CD4-positive, alpha-beta T cell treated with Interleukin-21 for 1 hour (primary cell): ENCODE measurements at places on chromosomes 5 and 9.

DNA sequence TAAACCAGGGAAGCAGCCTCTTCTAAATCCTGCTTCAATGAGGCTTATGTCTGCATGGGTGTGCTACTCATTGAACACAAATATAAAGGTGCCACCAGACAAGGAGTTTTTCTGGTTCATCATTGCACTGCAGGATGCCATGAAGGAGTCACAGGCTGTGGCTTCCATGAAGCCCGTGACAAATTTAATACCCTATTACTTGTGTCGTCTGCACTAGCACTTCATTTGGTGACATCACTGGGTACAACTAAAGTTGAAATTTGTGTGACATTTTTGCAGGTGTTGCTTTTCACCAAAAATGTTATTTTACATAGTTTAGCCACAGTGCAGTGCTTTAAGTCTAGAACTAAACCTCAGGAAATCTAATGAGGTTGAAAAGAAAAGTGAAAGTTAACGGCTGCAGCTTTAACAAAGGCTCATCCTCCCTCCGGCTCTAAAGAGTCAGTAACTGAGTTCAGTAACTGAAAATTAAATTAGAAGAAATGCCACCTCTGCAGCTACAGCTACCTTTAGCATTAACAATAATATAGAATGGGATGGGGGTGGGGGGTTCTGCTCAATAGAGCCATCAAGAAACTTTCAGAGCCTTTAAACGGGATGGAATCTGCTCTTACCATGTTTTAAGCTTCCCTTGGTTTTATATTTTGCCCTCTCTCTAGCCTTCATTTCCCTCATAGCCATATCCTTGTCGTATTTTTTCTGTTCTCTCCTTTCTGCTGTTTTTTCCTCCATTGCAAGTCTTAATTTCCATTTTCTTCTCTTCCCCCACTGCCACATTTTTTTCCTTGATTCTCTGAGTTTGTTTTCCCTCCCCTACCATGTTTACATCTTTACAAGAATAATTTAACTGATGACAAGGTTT lies 233.8 kb upstream of the TMEM161B start:
- peak; percentile 36 for DNase-seq

GRCh38 chr5:40227366-40227765 lies 452.3 kb upstream of the PTGER4 start:
- DNase-seq = no peak

GRCh38 chr5:134637116-134637721 lies 4.6 kb upstream of the SAR1B start:
- DNase-seq = no peak

GRCh38 chr9:97109194-97109811 lies 70.4 kb upstream of the CTSV start:
- DNase-seq = peak; percentile 25

DNA sequence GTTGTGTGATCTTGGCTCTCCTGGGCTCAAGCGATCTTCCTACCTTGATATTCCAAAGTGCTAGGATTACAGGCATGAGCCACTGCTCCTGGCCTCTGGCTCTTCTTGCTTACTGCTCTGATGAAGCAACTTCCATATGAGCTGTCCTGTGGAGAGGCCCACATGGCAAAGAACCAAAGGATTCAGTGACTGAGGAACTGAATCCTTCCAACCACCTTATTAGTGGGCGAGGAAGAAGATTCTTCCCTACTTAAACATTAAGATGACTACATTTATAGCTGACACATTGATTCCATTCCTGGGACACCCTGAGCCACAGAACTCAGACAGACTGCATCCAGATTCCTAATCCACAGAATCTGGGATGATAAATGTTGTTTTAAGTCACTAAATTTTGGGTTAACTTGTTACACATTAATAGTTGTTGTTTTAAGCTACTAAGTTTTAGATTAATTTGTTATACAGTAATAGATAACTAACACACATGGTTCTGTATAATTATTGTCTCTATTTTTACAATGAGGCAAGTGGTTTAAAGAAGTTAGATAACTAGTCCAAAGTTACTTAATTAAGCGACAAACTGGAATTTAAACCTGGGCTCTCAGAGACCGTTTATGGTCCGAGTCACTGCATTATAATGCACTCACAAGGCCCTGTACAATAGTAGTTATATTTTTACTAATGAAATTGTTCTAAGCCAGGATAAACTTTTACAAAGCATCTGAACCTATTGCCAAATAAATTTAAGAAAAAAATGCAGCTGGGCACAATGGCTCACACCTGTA lies 16.7 kb upstream of the SLCO4C1 start:
- no peak for DNase-seq

DNA sequence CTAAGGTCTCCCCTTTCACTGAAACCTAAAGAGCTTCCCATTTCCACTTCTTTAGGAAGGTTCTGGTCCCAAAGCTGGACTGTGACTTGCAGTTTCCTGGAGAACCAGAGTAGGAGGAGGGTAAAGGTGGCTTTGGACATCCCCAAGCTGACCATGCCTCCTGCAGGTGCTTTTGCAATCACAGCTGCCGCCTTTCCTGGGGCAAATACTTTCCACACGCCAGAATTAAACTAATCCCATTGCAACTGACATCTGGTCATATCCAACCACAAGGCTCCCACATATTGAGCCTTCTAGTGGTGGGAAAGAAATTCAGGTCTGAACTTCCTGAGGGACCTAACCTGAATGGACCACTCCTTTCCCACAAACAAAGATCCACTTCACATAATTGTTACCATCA lies 92.7 kb downstream of the NRG2 start:
- DNase-seq = no peak

GRCh38 chr5:50667653-50668595 lies 1.5 kb downstream of the PARP8 start:
- peak; percentile 92 for DNase-seq

GRCh38 chr5:151128817-151129216 lies 28.8 kb downstream of the ANXA6 start:
- no peak for DNase-seq

DNA sequence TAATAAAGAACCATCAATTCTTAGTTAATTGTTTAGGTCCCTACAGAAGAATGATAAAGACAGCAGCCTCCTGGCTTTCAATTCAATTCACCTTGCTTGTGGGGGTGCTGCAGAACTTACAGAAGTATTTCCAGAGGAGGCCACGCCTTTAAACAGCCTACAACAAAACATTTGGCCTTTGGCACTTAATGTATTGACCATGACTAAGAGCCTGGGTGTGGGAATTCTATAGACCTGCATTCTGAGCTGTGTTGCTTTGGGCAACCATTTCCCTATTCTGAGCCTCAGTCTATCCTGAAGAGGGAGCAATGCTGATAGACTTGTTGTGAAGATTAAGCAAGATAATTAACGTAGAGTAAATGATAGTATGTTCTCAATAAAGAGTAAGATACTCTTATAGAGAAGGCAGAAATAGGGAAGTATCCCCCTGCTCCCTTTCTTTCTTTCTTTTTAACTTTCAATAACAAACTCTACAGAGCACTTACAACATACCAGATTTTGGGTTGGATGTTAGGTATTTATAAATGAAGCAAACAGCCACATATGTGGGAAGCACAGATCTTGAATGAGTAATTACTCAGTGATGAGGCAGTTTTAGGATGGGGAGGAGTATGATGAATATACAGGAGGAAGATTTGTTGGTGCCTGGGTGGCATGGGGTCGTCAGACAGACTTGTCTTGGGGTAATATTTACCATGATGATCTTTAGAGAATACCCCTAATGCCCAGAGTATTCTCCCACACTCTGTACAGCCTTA lies 28.4 kb downstream of the PAPPA start:
- no peak for DNase-seq

- DNase-seq = peak; percentile 99
Observed at GRCh38 chr9:137086531-137087408, at the start of gene MAN1B1. Gene MAN1B1 (plus strand): TSS chr9:137086985. CDS start chr9:137087000, 15 bp downstream.

GRCh38 chr5:83653669-83654068 lies 67.0 kb downstream of the HAPLN1 start:
- no peak for DNase-seq

DNA sequence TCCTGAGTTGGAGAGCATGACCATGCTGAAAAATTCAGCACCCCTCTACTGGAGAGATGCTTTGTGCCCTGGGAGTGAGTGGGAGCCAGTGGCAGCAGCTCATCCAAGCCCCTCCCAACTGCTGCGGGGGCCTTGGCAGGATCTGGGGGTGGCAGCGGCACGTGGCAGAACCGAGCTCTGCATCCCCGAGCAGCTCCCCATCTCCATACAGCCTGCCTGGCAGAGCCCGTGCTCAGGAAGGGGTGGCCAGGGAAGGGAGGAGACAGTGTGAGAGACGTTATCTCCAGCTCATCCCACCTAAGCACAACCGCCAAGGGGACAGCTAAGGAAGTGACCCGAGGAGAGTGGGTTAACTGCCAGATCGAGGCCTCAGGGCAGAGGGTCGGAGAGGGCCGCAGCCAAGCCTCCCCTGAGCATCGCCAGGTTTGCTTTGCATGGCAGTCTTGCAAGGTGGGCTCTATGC lies 17.2 kb upstream of the DPM2 start:
- no peak for DNase-seq
